ENCODE measurements at places on chromosomes 3 and 15.

GRCh38 chr3:66320390-66320789 is 99.6 kb downstream of the SLC25A26 start:
- no peak for DNase-seq

- no peak for DNase-seq
Observed at GRCh38 chr3:188362405-188362831, 208.5 kb downstream of the LPP start.

- no peak for DNase-seq
Observed at GRCh38 chr3:94862703-94863102, 799.8 kb downstream of the NSUN3 start.

GRCh38 chr3:159258934-159259333 is 457.1 kb downstream of the MFSD1 start:
- no peak for DNase-seq

- DNase-seq = no peak
Observed at GRCh38 chr3:98692787-98693473, 70.2 kb upstream of the ST3GAL6 start.

DNA sequence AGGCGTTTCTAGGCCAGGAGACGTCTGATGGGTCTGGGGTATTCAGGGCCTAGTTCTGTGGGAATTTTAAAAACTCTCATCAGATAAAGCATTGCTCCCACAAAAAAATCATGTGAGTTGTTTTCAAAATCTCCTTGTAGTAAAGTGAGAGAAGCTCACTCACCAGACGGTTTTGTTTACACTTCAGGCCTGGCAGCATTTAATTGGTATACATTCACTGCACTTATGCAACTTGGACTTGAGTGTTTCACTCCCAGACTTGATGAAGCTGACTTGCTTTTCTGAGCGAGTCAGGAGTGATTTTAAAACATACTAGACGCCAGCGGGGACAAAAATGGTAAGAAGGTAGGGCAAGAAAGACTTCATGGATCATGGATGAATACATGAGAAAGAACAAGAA is 75.2 kb downstream of the SLCO3A1 start:
- no peak for DNase-seq

- no peak for DNase-seq
Observed at GRCh38 chr3:172522871-172523818, at the start of gene TNFSF10. TNFSF10 (minus strand) TSS chr3:172523430; CDS start chr3:172523384, 46 bp downstream.

GRCh38 chr15:47746516-47746915 is 29.2 kb downstream of the SEMA6D start:
- no peak for DNase-seq

GRCh38 chr15:32861761-32862160 is 144.0 kb downstream of the GREM1 start:
- no peak for DNase-seq

GRCh38 chr3:43957553-43957952 is 266.8 kb downstream of the ABHD5 start:
- no peak for DNase-seq

DNA sequence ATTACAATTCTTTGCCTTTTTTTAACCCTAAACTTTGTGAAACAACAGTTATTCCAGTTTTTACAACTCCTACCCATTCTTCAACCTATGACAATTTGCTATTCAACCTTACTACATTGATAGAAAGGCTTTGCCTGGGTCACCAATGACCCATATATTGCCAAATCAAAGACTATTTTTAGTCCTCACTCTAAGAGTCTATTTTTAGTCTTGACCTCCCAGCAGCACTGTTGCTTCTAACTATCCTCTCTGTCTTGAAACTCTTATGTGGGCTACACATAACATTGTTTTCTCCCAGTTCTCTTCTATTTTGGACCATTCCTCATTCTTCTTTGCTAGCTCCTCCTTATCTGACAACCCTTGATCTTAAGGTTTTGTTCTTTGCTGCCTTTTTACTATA is 71.4 kb downstream of the C3orf80 start:
- DNase-seq = no peak

- DNase-seq = no peak
Observed at GRCh38 chr3:111874177-111874820, 15.2 kb downstream of the PHLDB2 start.

- DNase-seq = no peak
Observed at GRCh38 chr15:76576523-76577279, 240.1 kb downstream of the ISL2 start.

DNA sequence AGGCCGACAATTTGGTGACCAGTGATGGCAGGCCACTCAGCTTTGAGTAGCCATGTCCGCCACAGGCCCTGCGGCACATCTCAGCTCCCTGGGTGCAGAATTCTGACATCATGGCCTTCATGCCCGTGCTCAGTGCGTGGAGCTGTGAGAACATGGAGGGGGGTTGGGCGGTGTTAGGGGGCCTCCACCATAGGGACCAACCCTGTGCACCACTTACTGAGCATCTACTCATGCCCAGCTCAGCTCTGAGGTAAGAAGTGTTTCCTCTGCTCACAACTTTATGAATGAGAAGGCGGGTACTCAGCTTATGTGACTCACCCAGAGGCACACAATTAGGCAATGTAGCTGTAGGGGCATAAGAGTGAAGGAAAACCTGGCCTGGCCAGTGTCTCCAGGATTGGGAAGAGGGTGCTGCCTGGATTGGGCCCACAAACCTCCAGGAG is 10.5 kb downstream of the ACOX2 start:
- no peak for DNase-seq

- DNase-seq = no peak
Observed at GRCh38 chr3:171201825-171202224, 175.3 kb upstream of the SLC2A2 start.

GRCh38 chr3:30658328-30659052 is 52.1 kb downstream of the TGFBR2 start:
- no peak for DNase-seq

DNA sequence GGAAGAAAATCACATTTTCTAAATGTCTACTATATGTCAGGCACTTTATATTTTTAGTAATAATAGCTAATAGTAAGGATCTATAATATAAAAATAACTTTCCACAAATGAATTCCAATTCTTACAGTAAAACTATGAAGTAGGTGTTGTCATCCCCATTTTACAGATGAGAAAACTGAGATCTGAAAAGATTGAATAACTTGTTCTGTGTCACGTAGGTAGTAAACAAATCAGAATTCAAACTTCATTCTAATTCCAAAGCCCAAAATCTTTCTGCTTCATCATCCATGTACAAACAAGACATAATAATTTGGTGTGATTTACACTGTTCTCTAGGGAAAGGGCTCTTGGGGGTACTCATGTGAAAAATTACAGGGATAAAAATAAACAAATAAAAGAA is 130.3 kb downstream of the THRB start:
- no peak for DNase-seq

- no peak for DNase-seq
Observed at GRCh38 chr15:99406716-99407487, 155.6 kb downstream of the LRRC28 start.

GRCh38 chr15:52795464-52796227 is 5.5 kb upstream of the ONECUT1 start:
- DNase-seq = no peak

DNA sequence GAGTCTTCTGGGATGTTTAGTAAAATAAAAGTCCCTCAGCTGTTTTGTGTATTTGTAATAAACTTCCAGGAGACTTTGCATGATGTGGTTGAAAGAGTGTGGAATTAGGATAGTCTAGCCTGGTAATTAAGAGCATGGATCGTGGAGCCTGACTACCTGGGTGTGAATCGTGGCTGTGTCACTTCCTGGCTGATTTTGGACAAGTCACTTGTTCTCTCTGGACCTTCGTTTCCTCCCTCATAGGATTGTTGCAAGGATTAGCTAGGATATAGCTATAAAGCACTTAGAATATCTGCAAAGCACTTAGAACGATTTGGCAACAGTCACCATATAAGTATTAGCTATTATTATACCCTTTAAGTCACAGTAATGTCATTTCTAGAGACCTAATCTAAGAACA is 40.2 kb downstream of the SLMAP start:
- no peak for DNase-seq

GRCh38 chr3:9678493-9678892 is 25.1 kb upstream of the CPNE9 start:
- DNase-seq = no peak

DNA sequence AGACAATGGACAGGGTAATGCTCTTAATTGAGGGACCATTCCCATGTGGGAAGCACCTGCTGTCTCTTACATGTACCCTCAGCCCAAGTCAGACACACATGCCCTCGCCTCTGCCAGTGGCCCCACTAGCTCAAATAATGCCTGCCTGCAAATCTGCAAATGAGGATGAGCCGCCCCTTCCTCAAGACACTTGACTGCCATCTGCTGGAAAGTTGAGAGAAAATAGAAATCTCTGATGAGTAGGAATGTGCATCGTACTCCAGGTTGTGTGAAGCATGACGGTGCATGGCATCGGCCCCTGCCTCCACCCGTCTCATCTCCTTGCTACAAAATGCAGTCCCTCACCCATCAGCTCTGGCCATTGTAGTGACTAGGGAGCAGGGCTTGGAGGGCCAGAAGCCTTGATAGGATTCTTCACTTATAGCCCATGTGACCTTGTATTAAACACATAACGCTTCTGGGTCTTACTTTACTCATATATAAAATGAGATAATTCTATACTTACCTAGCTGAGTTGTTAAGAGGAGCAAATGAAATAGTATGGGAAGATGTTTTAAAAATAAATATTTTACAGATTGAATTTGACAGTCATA is 6.3 kb upstream of the SCN5A start:
- DNase-seq = no peak

GRCh38 chr3:141426404-141427034 is 58.2 kb downstream of the ZBTB38 start:
- DNase-seq = no peak

DNA sequence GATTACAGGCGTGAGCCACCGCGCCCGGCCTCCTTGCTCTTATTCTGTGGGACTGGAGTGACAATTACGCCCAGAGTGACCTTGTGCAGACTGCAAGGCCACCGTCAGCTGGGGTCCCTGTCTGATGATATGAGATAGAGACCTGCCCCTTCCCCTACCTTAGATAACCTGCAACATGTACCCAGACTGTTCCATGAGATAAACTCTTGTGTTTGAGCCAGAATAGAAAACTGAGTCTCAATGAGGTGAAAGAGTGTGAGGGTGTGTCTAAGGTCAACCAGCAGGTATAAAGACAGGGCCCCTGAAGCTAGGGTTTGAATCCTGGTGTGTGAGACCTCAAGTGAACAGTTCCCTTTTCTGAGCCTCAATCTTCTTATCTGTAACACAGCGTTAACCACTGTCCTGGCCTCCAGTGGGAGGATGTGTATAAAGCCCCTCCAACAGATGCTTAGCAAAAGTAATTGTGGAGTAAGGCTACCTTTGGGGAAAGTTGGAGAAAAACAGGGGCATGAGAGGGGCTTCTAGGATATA is 6.0 kb downstream of the TADA3 start:
- no peak for DNase-seq

- no peak for DNase-seq
Observed at GRCh38 chr15:69990566-69991421, 106.9 kb downstream of the TLE3 start.

DNA sequence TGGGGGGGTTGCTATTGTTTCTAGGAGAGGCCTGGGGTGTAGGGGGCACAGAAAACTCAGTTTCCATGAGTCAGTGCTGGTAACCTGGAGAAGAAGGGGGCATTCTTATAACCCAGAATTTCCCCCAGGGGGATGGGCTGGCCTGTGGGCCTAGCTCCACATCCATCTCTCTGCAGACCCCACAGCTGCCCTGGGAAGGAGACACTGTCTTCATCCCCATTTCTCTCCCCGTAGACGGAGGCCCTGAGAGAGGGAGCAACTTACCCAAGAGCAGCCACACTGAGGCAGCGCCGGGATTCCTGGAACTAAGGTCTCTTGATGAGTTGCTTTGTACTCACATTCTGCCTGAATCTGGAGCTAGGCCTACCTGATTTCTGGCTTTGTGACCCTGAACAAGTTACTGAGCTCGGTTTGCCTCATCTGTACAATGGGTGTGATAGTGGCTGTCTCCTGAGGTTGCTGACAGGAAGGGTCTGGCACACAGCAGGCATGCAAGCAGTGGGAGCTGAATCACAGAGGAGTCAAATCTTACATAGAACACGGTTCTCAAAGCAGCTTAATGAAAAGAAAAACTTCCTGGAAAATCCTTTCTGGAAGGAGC is 55.0 kb upstream of the LCTL start:
- no peak for DNase-seq

GRCh38 chr3:140898340-140899180 is 43.1 kb upstream of the SLC25A36 start:
- no peak for DNase-seq

- DNase-seq = no peak
Observed at GRCh38 chr3:193884652-193885051, 251.3 kb upstream of the HES1 start.

DNA sequence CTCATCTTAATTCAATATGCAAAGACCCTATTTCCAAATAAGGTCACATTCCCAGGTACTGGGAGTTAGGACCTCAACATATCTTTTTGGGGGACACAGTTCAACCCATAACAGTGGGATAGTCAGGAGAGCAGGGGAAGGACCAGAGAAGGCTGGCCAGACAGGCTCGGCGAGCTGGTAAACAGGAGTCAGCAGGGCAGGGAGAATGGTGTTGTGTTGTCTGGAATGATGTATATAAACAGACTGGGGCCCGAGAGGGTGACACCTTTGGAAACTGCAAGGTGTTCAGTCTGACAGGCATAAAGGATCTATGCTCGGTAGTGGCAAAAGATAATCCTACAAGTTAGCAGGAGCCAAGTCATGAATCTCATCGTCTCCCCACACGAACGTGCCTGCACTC is 10.1 kb upstream of the PPP1R2 start:
- no peak for DNase-seq

- no peak for DNase-seq
Observed at GRCh38 chr3:170089862-170090600, 52.2 kb downstream of the GPR160 start.

DNA sequence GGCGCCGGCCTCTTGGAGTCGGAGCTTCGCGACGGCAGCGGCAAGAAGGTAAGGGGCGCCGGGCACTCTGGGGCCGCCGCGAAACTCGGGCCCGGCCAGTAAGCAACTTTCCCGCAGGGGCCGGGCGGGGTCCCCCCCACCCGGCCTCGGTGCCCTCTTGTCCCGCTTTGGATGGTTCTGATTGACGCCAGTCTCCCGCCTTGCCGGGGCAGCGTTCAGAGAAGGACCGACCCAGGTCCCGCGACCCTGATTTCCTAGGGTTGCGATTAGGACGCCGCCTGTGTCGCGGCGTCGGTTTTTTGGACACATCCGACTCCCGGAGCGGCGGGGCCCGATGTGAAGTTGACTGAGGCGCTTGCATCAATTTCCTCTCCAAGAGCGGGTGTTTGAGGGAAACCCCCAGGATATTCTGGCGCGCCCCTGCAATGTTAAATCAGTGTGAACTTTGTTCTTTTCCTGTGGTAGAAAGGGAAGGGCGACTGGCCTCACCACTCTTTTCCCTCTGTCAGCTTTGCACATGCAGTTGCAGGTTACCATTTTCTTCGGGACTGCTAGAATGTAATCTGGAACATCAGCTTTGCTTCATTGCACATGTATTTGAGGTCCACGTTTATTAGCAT is 755 bp downstream of the PDE8A start:
- peak; percentile 24 for DNase-seq
